SJSA1 (cell line): ENCODE measurements at places on chromosomes 2 and 18.
A peak's percentile ranks its signal among the peaks of the same experiment; 100 is the strongest.

GRCh38 chr2:85579266-85579935 lies 2.0 kb downstream of the VAMP8 start:
- no peak for DNase-seq

GRCh38 chr2:182148344-182148743 lies 162.7 kb downstream of the PPP1R1C start:
- no peak for DNase-seq

GRCh38 chr18:3447068-3447894 lies 2.7 kb upstream of the TGIF1 start:
- peak; percentile 51 for DNase-seq

DNA sequence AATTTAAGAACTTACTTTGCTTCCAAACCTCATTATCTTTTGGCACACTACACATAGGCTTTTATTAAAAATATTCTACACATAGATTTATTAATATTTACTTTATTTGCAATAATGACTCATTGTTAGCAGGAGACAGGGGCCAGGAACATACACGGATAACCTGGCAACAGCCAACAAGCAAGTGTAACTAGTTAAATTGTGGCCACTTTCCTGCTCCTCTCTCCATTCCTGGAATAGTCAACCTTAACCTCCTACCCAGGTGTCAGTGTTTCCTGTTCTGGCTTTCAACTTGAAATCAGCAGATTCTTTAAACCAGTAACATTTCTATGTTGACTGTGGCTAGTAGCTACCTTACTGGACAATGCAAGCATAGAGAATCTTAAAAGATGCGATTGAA lies 26.5 kb downstream of the ACVR1 start:
- no peak for DNase-seq

DNA sequence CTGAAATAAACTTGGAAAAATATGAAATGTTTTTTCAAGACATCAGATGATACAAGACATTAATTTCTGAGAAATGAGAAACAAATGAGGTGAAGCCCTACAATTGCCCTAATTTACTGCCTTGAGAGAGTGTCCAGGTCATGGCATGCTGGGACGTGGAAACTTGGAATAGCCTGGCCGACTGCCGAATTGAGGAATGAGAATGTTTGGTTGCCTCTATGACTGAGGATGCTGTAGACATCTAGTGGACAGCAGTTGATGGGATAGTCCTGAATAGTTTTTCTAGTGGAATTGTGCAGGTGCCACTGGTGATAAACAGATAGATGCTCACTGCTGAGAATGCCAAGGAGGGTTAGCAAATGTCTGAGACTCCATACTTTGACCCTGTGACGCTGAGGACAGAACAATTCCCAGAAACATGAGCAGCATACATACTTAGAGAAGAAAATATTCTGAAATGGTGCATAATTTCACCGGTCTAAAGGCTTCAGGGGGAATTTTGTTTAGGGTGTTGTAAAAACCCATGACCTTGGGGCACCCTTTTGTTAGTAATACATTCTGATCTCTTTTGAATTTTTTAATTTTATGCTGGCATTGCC lies 56.5 kb upstream of the CWC22 start:
- no peak for DNase-seq

GRCh38 chr2:216633616-216634369 lies 573 bp downstream of the IGFBP2 start:
- no peak for DNase-seq

GRCh38 chr18:70489986-70490933 lies 201.4 kb downstream of the SOCS6 start:
- no peak for DNase-seq

- DNase-seq, result no peak
Observed at GRCh38 chr2:49129034-49129433, 25.3 kb downstream of the FSHR start.

GRCh38 chr2:67242456-67242855 lies 154.7 kb upstream of the ETAA1 start:
- DNase-seq, result no peak

DNA sequence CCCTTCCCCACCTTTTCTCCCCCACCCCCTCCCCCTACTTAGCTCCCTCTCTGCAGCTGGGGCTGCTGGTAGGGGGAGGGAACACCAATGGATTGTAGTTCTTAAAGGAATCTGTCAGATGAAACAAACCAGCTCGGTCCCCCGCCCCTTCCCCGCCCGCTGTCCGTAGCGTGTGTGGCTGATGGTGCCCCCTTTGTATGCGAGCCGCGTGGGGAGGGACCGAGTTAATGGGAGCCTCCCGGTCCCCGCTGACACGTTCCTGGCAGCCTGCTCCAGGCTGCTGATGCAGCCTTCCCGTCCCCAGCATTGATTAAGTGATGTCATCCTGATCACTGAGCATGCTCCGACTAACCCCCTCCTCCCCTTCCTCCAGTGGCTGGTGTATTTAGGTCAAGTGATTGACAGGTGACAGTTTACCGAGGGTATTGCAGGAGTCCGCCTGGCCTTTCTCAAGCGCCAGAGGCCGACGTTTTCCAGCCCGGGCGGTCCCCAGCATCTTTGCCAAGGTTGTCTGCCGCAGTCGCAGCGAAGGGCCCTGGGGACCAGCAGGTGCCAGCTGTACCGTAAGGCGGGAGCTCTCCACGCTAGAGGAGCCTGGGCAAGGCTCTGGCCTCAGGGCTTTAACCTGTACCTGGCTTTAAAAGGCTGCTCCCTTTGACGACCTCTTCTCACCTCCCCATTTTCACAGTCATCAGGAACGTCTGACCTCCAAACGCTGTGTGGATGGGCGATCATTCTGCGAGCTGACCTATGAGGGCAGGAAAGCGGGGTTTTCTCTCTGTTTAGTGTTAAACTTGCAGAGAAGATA lies 1.8 kb downstream of the KIF5C start:
- no peak for DNase-seq

- DNase-seq, result no peak
Observed at GRCh38 chr18:31633392-31634330, 42.0 kb downstream of the TTR start.

GRCh38 chr2:2688254-2688653 lies 357.2 kb upstream of the MYT1L start:
- no peak for DNase-seq

GRCh38 chr2:169776252-169776761 lies 22.4 kb upstream of the SSB start:
- DNase-seq, result no peak

GRCh38 chr18:22667156-22667555 lies 249.4 kb upstream of the CTAGE1 start:
- DNase-seq, result no peak

- no peak for DNase-seq
Observed at GRCh38 chr2:10544252-10544651, 96.1 kb upstream of the ODC1 start.

DNA sequence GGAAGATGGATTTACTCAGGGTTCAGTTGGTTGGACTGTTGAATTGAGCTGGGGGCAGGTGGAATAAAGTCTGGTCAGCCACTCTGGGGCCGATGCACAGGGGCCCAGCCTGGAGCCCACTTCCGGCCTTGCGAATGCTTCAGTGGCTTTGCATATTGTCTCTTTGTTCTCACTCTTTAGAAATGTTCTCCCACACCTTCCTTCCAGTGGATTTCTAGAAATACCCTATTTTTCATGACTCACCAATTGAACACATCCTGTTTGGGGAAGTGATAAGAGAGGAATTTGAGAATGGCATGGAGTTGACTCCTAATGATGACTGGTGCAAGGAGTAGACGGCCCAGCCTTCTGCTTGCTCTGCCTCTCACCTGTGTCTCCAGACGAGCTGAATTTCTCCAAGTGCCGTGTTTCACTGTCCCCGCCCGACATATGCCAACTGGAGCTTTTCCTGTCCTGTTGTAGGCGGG lies 28.1 kb downstream of the ASAP2 start:
- peak; percentile 91 for DNase-seq

GRCh38 chr2:39144416-39144815 lies 23.6 kb upstream of the SOS1 start:
- no peak for DNase-seq

DNA sequence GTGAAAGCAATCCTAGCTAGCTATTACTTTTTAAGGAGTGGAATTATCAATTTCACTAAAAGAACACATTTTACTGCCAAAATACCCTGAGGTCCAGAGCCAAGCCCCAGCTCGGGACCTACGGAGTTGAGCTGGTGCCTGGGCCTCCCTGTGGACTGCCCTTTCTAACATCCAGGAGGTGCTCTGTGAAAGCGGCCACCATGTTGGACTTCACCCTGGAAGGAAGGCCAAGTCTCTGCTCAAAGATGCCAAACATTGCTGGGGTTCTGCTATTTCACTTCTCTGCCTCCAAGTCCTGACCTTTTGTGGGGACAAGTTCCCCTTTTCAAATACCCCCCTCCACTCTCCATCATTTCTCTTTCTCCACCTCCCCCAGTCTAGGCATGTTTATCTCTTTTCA lies 498.7 kb upstream of the RAB6C start:
- no peak for DNase-seq

DNA sequence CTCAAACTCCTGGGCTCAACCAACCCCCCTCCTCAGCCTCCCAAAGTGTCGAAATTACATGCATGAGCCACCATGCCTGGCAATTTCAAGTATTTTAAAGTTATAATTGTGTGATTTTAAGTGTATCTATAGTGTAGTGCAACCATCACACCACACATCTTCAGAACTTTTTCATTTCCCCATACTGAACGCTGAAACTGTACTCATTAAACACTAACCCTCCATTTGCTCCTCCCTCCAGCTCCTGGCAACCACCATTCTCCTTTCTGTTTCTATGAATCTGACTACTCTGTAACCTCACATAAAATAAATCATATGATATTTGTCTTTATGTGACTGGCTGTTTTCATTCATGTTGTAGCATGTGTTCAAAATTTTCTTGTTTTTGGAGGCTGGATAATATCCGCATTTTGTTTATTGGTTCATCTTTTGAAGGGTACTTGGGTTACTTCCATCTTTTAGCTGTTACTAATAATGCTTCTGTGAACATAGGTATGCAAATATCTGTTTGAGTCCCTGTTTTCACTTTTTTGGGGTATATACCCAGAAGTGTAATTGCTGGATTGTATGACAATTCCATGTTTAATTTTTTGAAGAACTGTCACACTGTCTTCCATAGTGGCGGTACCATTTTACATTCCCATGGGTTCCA lies 188.2 kb downstream of the PLCL1 start:
- no peak for DNase-seq
